ENCODE measurements at places on chromosomes 6 and 20.

DNA sequence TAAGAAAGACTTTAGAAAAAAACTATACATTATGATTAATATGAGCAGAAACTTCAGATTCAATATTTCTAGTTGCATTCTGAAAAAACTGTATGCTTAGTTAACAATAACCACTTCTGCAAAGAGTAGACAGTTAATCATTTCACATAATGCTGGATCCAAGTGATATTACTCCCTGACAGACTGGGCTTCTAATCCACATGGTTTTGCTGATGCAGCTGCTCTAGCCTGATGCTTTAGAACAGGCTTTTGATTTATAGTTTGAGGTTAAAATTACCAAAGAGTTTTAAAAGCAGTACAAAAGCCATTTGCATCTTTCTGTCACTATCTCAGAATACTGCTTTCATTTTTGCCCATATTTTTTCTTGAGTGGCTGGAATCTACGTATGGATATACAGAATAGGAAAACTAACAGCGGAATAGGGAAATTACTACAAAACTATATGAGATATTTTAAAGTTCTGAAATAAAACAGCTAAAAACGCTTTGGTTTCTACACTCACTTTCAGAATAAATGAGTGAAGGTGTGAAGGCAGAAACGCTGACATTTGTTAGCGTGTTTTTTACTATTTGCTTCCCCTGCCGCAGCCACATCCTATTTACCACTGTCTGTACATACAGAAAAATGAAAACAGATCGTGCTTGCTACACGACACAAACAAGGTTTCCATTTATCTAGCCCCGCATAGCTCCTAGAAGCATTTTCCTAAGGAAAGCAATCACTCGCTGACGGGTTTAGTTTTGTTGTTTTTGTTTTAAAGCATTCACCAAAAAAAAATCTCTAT is 61.7 kb downstream of the METTL24 start:
- no peak for DNase-seq

- no peak for DNase-seq
Measured at GRCh38 chr6:125748406-125749172, 843 bp upstream of the HEY2 start.

DNA sequence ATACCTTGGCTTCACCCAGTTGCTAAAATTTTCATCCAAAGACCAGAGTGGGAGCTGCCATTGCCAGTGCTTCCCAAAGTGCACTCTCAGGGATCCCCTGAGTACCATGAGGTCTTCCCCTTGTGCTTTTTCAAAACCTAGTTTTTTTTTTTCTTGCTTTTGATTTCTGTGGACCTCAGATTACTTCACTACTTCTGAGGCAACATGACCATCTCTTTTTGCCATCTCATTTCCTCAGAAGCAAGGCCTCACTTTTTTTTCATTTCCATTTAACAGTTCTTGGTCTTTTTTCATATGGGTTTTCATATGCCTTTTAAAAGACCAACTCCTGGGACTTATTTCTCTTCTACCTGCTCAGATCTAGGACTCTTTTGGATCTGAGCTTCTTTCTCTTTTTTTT is 64.1 kb upstream of the MMS22L start:
- no peak for DNase-seq

GRCh38 chr6:41527721-41528408 is 18.3 kb upstream of the FOXP4 start:
- DNase-seq = no peak

GRCh38 chr20:23255106-23255505 is 95.5 kb upstream of the NXT1 start:
- DNase-seq = no peak

DNA sequence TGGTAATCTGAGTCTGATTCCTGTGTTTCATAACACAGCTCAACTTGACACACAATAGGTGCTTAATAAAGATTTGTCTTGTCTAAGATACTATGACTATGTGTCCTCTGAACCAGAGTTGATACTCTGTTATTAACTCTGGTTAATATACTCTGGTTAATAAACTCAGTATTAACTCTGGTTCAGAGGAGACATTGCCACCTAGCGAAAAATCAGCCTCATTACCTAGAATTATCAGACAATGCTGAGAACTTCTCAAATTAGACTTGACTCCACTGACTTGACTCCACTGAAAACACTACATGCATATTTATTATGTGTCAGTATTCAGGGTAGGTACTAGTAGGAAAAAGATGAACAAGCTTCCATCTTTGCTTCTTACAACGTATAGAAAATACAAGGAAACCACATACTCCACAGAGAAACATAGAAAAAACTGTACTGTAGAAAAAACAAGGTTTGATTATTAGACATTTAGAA is 73.9 kb downstream of the AHI1 start:
- DNase-seq = no peak

DNA sequence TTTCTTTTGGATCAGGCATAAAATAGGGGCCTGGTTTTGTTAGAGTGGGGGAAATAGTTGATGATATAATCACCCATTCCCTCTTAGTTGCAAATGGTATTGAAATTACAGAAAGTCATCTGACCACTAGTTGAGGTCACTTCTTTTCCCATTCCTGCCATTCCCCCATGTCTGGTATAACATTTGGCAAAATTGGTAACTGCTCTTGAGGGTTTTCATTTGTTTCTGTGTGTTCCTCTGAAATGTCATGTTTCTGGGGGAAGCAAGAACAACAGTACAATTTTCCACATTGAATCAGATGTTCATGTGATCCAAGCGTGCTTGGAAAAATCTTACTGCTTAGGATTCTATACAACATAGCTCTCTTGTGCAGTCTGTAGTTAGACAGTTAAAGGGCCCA is 7.3 kb downstream of the AIG1 start:
- no peak for DNase-seq

DNA sequence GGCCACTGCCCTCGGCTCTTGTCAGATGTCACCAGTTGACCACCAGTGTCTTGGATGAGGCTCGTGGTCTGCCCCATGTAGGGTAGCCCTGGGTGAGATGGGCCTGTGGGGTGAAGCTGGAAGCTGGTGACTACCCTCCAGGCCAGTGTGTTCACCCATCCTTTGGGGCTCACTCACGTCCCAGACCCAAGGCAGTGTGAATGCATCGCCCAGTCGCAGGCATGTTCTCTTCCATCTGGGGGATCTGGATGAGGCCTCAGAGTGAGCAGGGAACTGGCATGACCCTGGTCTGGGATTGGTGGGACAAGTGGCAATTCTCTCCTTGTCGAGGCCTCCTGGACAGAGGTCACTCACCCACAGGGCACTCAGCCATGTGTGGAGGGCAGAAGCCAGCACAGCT is 120.1 kb upstream of the PHACTR3 start:
- no peak for DNase-seq

GRCh38 chr6:43203029-43203717 is 21.2 kb downstream of the CUL9 start:
- DNase-seq = no peak

- DNase-seq = peak; percentile 42
Measured at GRCh38 chr20:32031007-32031958, 20.8 kb upstream of the HCK start.

- no peak for DNase-seq
Measured at GRCh38 chr6:135919026-135919425, 67.5 kb downstream of the PDE7B start.

GRCh38 chr6:149929422-149929821 is 6.5 kb upstream of the RAET1G start:
- no peak for DNase-seq

DNA sequence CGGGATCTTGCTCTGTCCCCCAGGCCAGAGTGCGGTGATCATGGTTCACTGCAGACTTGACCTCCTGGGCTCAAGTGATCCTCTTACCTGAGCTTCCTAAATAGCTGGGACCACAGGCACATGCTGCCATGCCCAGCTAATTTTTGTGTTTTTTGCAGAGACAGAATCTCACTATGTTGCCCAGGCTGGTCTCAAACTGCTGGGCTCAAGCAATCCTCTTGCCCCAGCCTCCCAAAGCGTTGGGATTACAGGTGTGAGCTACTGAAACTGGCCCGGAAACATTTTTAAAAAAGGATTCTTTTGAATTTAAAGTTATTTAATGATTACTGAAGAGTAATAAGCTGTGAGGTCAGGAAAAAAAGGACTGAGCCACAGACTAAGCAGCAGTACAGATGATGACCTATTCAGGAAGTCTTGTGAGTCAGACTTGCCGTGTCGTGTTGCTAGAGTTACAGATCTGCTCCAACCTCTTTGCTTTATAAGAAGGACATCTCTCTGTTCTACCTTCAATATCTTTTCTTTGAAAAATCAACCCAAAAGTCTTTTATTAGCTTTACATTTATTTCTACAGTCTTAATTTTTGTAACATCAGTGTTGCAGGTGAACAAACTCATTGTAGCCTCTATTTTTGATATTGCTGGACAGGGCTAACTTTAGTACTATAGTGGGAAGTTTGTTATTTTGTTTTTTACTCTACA is 108.7 kb downstream of the NCOA3 start:
- peak; percentile 16 for DNase-seq

- no peak for DNase-seq
Measured at GRCh38 chr20:17651129-17651759, 30.8 kb downstream of the RRBP1 start.

DNA sequence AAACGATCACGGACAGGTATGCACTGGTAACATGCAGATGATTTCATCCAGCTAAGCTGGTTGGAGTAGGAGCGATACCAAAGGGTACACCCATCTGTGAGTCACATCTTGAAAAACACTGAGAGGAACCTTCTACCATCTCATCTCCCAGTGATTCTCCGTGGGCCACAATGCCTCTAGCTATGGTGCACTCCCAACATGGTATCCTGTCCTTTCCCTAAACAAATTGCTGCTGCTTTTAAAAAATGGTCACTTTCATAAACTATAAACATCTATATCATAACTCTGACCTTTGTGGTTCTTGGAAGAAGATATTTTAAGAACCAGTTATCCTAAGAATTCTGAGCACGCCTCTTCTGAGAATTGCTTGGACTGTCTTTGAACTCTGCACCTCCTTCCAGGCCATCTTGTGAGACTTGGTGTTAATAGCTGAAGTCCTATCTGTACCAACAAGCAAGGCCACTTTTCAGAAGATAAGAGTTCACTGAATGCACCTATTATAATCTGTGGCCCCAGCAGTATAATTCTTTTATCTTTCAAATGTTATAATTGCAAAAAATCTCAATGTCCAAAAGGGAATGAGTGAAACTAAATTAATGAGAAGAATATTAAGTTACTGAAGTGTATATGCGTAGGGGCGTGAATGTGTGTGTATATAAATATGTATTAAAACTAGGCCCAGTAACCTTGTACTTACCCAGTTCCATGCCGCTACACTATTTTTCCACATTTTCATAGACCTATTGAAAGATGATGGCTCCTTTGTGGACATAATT is 70.5 kb upstream of the TPD52L1 start:
- DNase-seq = no peak

GRCh38 chr20:43658723-43659419 is 8.0 kb upstream of the MYBL2 start:
- no peak for DNase-seq

DNA sequence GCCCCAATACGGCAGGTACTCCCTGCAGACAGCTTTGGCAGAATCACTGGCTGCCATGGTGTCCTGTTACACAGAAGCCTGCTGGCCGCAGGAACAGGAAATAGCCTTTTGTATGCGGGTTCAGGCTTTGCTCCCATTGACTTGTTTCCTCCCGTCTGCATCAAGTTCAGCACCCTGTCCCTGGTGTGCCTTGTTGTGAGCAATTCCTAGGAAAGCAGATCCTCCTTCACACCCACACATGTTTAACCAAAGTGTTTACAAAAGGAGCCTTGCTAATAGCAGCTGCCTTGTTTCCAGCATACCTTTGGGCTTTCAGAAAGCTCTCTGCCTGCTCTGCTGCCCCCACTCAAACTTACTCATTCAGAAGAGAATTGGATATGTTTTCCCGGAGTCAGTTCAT is 127.2 kb upstream of the SUPT3H start:
- DNase-seq = no peak

Data from activated CD4-positive, CD25-positive, alpha-beta regulatory T cell (primary cell).